EL (cell line): ENCODE measurements at places on chromosomes 6 and 20.
A peak's percentile ranks its signal among the peaks of the same experiment; 100 is the strongest.

DNA sequence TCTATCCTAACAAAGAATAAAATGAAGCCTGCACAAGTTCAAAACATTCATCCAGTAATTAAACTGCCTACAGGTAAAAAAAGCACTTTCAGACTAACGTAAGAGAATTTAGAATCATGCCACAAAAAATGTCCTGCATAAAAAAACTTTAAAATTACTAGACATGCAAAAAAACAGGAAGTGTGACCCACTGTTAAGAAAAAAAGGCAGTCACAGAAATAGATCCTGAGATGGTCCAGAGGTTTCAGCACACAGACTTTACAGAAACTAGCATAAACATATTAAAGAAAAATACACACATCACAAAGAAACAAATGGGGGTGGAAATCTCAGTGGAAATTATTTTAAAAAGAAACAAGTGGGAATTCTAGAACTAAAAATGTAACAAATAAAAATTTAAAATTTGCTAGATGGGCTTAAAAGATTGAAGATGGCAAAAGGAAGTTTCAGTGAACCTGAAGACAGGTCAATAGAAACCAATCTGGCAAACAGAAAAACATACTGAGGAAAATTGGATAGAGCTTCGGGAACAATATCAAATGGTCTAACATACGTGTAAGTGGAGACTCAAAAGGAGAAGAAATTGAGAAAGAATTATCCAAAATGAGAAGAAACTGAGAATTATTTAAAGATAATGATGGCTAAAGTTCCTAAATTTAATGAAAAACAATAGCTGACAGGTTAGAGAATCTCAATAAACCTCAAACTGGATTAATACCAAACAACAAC lies 3.4 kb upstream of the ZNF133 start:
- DNase-seq, result no peak

DNA sequence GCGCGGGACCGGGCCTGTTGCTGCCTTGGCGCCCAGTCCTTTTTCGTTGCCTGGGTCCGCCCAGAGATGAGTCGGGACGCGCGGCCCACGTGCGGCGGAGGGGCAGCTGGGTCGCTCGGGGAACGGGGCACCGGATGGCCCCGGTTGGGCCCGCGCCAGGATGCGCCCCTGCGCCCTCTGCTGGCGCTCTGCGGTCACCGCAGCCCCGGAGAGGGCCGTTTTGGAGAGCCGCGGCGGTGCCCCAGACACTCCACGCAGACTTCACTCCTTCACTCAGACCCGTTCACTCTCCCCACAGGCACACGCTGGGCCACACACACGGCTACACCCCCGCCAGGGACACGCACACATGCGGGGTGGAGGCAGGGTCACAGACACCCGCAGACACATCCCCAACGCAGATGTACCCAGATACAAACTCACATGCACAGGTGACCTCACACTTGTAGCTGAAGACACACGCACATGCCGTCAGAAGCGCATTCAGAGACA lies 38.8 kb downstream of the SRC start:
- DNase-seq, result peak; percentile 58

DNA sequence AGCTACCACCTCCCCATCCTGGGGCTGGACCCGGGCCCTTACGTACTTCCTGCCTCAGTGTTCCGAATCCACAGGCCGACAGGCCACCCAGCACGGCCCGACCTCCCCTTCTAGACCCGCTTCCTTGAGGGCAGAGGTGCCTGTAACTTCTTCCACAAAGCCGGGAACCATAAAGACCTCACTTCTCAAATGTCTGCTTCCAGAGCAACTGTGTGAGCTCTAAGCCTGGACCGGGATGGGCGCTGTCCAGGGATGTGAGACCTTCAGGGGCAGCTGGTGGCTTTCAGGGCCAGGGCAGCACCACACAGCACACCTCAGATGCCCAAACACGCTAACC lies 9.3 kb downstream of the SLC2A4RG start:
- DNase-seq, result no peak

DNA sequence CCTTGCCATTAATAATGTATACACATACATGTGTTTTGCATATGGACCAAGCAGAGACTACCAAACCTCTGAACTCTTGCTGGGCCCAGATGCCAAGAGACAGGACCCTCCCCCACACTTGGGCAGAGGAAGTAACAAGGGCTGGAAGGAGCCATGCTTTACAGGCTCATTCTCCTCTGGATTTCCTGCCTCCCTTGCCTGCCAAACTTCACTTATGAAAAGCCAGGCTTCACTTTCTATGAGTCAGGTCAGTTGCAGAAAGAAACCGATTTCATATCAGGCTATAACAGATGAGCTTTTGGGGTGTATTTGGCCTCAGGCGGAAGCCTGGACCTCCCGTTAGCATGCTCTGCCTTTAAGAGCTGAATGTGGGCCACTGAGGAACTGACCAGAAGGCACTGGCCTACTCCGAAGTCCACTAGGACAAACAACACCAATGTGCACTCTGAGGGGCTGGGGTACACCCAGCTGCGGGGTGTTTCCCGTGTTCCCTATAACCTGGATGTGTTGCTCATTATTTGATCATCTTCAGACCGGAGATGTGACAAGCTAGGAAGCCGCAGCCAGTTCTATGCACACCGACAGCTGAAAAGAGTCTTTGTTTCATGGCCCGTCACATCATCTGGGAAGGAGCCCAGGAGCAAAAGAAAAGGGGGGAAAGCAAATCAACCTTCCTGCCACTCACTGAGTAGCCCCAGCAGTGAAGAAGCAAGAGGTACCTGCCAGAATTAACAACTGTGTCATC lies 28.5 kb downstream of the HAO1 start:
- no peak for DNase-seq

DNA sequence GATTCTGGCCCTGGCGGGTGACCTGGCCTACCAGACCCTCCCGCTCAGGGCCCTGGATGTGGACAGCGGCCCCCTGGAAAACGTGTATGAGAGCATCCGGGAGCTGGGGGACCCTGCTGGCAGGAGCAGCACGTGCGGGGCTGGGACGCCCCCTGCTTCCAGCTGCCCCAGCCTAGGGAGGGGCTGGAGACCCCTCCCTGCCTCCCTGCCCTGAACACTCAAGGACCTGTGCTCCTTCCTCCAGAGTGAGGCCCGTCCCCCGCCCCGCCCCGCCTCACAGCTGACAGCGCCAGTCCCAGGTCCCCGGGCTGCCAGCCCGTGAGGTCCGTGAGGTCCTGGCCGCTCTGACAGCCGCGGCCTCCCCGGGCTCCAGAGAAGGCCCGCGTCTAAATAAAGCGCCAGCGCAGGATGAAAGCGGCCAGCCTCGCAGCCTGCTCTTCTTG lies 868 bp upstream of the SLC2A4RG start:
- no peak for DNase-seq

GRCh38 chr6:527989-528673 lies 128.8 kb downstream of the HUS1B start:
- no peak for DNase-seq

- no peak for DNase-seq
Measured at GRCh38 chr20:59250293-59250692, 50.1 kb upstream of the EDN3 start.

DNA sequence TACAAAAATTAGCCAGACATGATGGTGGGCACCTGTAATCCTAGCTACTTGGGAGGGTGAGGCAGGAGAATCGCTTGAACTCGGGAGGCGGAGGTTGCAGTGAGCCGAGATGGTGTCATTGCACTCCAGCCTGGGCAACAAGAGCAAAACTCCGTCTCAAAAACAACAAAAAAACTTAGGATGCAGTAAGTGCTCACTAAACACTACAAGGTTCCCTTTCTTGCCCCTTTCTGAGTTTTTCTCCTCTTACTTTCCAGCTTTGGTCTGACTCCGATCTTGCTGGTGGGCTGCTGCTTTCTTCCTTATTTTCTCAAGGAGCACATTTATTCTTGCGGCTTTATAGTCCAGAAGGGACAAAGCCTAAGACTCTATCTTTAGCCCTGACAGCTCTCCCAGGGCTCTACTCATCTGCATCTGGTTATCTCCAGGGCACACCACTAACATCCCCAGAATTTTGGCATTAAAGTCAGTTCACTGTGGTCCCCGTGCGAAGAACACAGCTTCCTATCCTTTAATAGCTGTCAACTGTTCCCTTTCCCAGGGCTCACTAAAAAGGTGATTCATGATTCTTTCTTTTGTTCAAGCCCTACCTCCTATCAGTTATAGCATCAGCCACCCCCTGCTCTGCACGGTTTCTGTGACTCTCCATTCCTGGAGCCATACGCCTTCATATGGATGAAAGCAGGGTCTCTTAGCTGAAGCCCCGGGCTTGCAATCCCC lies 17.1 kb upstream of the RPN2 start:
- DNase-seq, result no peak

GRCh38 chr20:6614836-6615235 lies 152.7 kb upstream of the BMP2 start:
- DNase-seq, result no peak

GRCh38 chr20:24670341-24670872 lies 201.0 kb downstream of the SYNDIG1 start:
- DNase-seq, result no peak

GRCh38 chr6:125153391-125154117 lies at the start of gene TPD52L1:
TPD52L1 (plus strand) TSS chr6:125153773; CDS start chr6:125153952, 179 bp downstream.
- DNase-seq, result peak; percentile 60

DNA sequence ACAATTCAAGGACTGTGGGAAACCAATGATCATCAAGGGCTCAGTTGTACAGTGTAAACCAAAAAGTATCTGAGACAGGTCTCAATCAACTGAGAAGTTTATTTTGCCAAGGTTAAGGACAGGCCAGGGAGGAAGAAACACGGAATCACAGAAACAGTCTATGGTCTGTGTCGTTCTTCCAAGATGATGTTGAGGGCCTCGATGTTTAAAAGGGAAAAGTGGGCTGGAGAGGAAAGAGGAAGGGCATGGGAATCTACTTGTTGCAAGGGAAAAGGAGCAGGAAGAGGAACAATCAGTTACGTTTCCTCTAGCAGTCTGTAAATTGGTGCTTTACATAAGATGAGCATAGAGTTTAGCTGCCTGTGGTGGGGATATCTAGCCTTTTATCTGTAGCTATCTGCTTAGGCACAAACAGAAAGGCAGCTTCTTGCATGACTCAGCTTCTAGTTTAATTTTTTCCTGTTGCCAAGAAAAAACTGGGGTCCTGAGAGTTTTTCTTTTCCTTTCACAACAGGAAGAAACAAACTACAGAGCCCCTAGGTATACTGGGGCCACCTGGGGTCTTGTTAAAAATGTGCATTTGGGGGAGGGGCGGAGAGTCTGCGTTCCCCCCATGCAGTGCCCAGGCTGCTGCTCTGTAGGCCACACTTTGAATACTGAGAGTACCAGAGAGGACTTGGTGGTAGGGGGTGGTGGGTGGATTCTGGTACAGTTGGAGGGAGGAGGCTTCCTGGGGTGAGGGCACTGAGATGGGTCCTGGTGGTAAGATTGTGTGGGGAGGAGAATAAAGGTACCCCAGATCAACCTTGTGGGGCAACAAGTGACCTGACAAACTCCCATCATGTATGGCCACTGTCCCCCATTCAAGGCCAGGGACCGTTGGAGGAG lies 35.3 kb upstream of the EZR start:
- DNase-seq, result peak; percentile 74

GRCh38 chr6:35948725-35949124 lies 27.8 kb upstream of the SRPK1 start:
- DNase-seq, result peak; percentile 37

GRCh38 chr6:53944091-53944490 lies 149.3 kb downstream of the LRRC1 start:
- DNase-seq, result no peak

DNA sequence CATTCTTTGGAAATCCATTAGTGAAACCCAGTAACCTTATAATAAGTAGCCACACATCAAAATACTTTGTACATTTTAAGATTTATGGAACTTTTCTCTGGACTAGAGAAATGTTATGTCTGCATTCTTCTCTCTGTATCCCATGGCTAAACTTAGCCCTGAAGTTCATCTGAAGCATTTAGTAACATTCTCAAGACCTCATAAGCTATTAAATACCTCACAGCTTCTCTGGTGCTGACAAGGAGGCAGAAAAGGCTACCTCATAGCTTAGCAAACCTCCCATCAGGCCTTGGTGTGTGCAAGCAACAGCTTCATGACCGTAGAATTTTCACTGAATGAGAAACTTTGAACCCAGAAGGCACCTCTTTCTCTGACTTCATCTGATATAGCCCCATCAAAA lies 38.9 kb upstream of the HDGFL1 start:
- DNase-seq, result no peak

GRCh38 chr20:1196634-1197033 lies 6.6 kb upstream of the C20orf202 start:
- no peak for DNase-seq

GRCh38 chr20:62838128-62838891 lies 21.5 kb downstream of the COL9A3 start:
- peak; percentile 35 for DNase-seq

DNA sequence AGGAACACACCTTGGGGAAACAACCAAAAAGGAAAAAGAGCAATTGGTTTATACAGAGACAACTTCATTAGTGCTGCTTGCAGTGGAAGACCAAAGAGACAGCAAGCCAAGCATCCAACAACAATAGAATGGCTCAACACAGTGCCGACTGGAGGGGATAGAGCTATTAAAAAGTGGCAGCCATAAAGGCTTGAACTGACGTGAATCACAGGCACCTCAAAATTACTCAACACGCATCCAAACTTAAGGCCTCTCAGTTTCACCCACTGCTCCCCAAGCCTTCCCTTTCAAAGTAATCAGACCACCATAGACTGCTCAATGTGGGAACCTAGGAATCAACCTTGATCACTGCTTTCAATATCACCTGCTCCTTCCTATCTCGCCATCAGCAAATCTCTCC lies 9.7 kb downstream of the TNFRSF21 start:
- DNase-seq, result no peak

GRCh38 chr20:39082622-39083398 lies 120.7 kb downstream of the DHX35 start:
- no peak for DNase-seq

DNA sequence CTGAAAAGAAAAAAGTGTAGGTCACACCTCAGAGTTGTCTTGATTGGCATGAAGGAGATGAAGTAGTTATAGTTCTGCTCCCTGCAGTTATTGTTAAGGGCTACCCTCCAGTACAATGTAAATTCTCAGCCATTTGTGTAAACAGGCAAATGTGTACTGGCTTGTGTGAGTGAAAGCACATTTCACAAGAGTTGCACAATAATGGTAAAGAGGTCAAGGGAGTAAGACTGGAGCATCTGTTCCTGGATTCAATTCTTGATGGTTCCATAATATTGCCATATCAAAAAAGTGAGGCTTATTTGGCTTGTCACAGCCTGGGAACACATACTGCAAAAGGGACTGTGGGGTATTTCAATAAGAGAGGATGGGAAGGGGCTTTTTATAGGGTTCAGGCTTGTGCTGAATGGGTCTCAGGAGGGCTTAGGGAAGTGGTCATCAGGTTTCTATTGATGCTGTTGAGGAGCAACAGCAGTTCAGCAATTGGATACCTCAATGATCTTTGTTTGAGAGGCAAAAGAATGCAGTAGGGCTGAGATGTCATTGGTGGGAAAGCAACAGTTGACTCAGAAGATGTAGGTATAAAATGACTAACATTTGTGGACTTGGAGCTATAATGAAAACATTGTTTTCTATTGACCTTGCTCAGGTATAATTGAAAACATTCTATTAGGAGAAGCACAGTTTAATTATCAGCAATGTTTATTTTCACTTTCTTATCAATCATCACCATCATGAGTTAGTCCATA lies 402.6 kb downstream of the BCKDHB start:
- DNase-seq, result no peak
